CD4-positive, alpha-beta T cell treated with Interferon gamma for 1 hour (primary cell): ENCODE measurements at places on chromosomes 7 and 10.

DNA sequence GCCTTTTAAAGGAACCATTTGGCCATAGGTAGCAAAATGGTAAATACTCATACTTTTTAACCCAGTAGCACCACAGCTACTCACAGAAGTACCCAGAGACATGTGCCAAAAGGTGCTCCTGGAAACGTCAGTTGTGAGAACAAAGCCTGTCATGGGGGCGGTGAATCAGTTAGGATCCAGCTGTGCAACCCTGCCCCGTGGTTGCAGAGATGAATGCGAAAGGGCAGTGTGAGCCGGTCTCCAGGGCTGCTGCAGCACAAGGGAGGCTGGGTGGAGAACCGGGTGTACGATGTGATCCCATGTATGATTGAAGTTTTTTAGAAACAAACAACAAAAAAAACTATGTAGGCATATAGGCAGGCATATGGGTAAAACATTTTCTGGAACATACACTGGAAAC, 1.3 kb upstream of the LRRC18 start:
- no peak for DNase-seq

DNA sequence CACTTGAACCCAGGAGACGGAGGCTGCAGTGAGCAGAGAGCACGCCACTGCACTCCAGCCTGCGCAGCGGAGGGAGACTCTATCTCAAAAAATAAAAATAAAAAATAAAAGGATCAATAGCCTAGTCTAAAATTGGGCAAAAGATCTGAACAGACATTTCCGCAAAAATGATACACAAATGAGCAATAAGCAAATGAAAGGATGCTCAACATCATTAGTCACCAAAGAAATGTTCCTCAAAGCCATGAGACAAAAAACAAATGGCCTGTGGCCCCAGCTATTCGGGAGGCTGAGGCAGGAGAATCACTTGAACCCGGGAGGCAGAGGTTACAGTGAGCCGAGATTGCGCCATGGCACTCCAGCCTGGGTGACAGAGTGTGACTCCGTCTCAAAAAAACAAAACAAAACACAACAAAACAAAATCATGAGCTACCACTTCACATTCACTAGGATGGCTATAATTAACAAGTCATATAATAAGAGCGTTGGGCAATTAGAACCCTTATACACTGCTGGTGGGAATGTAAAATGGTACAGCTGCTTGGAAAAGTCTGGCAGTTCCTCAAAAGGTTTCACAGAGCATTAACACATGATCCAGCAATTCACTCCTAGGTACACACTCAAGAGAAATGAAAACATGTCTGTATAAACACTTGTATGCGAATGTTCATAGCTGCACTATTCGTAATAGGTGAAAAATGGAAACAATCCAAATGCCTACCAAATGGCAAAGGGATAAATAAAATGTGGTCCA, 3.1 kb downstream of the DAGLB start:
- no peak for DNase-seq

DNA sequence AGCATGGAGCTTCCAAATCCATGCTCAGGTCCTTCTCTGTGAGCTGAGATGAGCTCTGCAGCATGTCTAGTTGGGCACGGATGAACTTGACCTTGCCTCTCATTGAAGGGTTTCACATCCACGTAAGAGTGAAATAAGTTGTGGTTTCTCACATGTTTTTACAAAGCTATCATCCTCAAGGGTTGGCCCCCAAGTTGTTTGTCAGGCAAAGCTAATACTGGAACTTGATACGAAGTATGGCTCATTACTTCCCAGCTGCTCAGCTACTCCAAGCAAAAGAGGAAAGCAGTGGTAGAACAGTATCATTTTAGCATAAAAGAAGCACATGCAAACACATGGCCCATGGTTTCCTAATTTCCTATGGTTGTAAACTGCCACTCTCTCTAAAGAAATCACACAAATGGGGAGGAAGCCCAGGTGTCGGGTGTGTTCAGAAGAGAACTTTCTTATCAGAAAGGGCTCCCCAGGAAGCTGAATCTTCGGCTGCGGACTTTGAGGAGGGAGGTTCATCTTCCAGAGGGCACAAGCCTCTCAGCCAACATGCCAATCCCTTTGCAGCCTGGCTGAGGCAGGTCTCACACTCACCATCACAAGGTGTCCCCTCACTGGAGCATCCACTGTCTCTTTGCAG, 45.3 kb downstream of the PDLIM1 start:
- DNase-seq, result no peak

- no peak for DNase-seq
Observed at GRCh38 chr10:21150166-21150565, 253.1 kb upstream of the NEBL start.

GRCh38 chr7:141654551-141654950, 47.4 kb downstream of the DENND11 start:
- DNase-seq, result peak; percentile 63

- no peak for DNase-seq
Observed at GRCh38 chr7:82507976-82508677, 64.5 kb upstream of the CACNA2D1 start.

- DNase-seq, result no peak
Observed at GRCh38 chr10:103990121-103990520, 23.2 kb downstream of the SLK start.

- DNase-seq, result no peak
Observed at GRCh38 chr7:107043921-107044346, 571 bp upstream of the PRKAR2B start.

DNA sequence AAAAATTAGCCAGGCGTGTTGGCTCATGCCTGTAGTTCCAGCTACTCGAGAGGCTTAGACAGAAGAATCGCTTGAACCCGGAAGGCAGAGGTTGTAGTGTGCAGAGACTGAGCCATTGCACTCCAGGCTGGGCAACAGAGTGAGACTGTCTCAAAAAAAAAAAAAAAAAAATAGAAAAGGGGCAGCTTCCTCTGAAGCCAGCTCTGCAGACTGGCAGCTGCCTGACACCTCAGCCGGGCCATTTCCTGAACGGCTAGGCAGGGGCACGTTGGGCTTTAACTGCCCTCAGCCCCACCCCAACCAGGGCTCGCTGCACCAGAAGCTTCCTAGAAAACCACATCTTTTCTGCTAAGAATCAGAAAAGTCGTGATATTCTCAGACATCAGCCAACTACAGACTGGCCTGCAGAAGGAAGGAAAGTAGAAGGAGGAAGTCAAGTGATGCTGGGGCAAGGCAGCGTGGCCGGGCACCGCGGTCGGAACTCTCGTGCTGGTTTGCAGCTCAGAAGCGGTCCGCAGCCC, 38.0 kb downstream of the PRKAG2 start:
- DNase-seq, result peak; percentile 78

- no peak for DNase-seq
Observed at GRCh38 chr10:86047588-86047987, 319.0 kb downstream of the GRID1 start.

GRCh38 chr7:116516324-116516723, 8.5 kb upstream of the CAV1 start:
- no peak for DNase-seq

DNA sequence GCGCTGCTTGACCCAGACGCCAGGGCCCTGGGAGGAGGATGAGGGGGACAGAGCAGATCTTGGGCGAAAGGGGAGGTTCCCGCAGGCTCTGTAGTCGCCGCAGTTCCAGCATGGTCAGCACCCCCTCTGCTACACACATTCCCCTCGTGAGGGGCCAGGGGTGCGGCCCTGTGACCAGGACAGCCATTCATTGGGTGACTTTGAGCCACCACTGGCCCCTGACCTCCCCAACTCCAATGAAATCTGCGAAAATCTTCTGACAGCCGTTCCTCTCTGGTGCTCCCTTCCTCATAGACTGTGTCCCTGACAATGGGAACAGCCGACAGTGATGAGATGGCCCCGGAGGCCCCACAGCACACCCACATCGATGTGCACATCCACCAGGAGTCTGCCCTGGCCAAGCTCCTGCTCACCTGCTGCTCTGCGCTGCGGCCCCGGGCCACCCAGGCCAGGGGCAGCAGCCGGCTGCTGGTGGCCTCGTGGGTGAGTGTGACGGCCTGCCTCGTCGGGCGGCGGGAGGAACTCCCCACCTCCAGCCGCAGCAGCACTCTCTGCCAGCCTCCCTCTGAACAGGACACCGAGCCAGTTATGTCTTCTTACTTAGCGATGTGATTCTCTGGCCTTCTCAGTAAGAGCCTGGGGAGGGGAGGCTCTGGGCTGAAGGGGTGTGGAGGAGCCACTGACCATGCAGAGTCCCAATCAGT, 825 bp downstream of the TMEM176A start:
- DNase-seq, result no peak

GRCh38 chr7:139043823-139044812, 8.3 kb upstream of the ZC3HAV1L start:
- DNase-seq, result peak; percentile 52

GRCh38 chr7:159031135-159031701, 113.4 kb downstream of the VIPR2 start:
- DNase-seq, result no peak

- no peak for DNase-seq
Observed at GRCh38 chr7:106139265-106140251, 27.4 kb upstream of the SYPL1 start.

- DNase-seq, result peak; percentile 67
Observed at GRCh38 chr7:72405418-72405817, 6.7 kb downstream of the CALN1 start.

DNA sequence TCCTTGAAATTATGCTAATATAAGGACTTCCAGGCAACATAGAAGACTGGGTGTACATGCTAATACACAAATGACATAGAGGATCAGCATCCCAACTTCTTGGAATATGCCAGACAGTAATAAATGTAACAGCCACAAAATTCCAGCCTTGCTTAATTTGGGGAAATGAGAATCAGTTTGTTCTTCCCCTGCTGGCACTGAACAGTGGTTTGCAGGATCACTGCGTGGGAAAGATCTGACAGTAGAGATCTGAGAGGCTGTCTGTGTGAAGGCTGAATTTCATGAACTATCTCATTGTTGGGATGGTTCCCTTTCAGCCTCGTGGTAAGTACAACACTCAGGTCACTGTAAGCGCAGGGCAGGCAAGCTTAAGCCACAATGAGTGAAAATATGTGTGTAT, 1078.0 kb downstream of the LRMDA start:
- no peak for DNase-seq

DNA sequence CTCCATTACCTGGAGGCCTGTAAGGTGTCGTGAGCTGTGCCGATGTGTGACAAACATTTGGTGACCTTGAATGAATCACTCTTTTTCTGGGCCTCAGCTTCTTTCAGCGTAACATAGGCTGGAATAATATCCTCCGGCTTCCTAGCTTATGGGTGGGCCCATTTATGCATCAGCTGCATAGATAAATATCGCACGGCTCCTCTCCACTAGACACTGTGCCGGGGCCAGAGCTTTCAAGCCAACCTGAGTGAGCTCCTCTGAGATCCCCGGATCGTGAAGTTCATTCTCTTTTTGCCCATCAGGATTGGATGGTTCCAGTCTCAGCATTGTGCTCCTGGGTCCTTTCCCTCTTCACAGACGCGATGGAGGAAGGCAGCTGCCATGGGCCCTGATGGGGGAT, 574.3 kb upstream of the FOXK1 start:
- DNase-seq, result no peak

- no peak for DNase-seq
Observed at GRCh38 chr7:130430115-130430514, 10.7 kb downstream of the CEP41 start.

DNA sequence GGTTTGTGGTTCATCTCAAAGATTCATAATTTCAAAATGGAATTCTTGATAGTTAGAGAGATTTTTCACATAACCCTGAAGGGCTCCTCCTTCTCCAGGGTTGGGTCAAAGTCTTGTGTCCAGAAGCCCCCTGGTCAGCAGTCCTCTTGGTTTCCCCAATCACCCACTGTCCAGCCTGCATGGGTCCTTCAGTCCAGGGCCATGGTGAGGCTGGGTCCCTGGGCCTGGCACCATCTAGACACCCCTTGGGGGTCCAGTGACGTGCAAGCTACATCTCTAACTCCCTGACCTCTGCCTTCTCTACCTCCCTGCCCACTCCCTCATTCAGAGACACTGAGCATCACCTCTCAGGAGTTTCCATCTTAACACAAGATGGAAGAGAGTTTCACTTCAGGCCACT, 26.1 kb downstream of the ANXA8 start:
- DNase-seq, result no peak

GRCh38 chr10:10821926-10822325, 195.7 kb upstream of the CELF2 start:
- DNase-seq, result no peak

DNA sequence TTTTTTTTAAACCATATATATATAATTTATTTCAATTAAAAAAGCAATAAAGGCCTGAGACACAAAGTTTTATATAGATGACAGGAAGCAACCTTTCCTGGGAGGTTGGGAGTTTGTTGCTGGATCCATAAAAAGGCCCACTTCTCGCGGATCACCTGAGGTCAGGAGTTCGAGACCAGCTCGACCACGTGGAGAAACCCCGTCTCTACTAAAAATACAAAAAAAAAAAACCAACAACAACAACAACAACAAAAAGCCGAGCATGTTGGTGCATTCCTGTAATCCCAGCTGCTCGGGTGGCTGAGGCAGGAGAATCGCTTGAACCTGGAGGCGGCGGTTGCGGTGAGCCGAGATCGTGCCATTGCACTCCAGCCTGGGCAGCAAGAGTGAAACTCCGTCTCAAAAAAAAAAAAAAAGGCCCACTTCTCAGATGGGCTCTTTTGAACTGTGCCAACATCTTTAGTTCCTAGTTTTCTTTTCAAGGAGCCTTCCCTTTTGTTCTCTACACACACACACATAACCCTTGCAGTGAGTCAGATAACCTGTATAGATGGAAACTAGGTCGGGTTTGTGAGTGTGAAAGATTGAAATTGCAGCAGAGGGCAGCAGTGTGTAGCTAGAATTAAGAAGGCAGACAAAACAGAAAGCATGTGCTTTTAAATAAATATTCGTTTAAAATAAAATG, 1.2 kb upstream of the SMNDC1 start:
- peak; percentile 68 for DNase-seq
